Fibroblast of skin of right biceps (primary cell): ENCODE measurements at places on chromosomes 2 and 18.

DNA sequence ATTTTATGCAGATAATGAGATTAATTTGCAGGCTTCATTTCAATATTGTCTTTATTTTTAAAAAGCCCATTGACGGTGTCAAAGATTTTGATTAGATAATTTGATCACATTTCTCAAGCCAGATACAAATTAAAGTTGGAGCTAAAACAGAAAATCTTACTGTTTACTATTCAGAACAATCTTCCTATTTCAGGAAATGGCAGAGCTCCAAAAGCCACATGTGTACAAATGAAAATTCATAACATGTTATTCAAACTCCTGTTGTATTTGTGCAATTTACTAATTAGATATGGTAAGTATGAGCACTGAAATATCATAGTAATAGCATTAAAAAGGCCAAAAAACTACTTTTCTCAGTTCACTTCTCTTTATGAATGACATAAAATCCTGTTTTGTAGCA is 682.9 kb downstream of the KCNJ3 start:
- DNase-seq: no peak

DNA sequence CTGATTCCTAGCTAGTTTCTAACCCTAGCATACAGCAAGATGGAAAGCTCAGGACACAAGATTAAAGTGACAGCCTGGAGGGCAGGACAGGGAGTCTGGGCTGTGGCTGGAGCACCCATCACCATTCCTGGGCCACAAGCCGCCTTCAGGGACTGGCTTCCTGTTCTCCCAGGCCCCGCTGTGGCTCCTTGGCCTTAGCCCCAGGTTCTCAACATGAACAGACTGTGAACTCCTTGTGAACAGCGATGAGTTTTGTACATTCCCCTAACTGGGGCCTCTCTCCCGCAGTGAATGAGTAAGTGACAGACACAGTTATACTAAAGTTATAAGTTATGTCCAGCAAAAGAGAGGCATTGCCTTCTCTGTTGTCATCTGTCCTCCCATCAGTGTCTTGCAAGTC is 35.9 kb upstream of the SLC14A1 start:
- DNase-seq: peak; percentile 59

- no peak for DNase-seq
These were observed 76.0 kb upstream of the STK17B start for GRCh38 chr2:196247114-196247975.

DNA sequence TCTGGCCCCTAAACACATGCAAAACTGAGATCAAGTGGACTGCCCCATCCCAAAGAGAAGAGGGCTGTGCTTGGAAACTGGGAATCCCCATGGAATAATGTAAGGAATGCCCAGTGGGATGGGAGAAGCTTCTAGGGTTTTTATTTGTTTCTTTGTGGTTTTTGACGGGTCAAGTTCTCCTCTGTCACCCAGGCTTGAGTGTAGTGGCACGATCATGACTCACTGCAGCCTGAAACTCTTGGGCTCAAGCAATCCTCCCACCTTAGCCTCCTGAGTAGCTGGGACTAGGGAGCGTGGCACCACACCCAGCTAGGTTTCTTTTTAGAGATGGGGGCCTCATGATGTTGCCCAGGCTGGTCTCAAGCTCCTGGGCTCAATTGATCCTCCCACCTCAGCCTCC is 101.7 kb upstream of the ZSWIM2 start:
- no peak for DNase-seq

DNA sequence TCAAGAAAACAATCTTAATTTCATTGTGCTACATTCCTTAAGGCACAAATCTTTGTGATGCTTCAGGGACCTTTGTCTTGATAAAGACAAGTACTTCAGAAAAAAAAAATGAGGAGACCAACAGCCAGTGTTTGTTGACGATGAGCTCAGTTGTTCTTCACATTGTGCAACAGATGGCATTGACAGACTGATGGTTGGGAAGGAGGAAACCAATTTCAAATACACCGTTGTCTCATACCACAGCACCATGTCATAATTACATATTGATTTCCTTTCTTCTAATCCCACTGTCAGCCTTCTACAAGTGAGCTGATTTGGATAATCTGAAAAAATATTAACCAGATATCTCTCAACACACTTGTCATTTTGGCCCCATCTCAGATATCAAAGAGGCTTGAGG is 53.7 kb upstream of the GRB14 start:
- DNase-seq: no peak

DNA sequence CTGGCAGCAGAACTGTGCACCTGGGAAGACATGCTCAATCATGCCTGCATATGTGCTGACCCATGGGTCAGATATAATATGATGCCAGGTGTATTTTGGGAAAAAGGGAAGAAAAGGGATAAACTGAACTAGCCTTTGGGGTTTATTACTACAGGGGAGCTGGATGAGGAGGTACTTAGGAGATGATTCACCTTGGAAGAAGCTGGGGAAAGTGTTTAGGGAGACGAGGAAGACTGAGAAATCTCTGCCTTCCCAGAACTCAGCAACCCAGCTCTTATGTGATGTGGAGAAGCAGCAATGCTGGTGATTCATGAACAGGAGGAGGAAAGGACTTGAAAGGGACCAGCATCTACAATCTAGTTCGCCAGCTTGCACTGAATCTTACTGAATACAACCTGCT is 110.2 kb downstream of the BARD1 start:
- DNase-seq: no peak

DNA sequence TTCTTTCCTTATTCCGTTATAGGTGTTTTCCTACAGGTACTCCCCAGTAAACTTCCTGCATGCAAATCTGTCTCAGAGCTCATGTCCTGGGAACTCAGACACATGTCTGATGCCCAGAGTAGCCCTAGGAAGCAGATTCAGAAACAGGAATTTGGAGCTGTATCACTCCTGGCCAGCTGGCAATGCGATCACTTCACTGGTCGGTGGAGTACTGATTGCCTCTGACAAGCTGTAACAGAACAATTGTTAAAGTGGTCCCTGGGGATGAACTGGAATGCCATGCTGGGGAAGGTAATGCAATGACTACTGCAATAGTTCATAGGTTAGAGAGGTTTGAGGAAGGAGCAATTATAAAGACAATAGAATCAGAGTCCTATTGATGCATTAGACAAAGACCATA is 131.6 kb upstream of the DOCK10 start:
- peak; percentile 19 for DNase-seq

DNA sequence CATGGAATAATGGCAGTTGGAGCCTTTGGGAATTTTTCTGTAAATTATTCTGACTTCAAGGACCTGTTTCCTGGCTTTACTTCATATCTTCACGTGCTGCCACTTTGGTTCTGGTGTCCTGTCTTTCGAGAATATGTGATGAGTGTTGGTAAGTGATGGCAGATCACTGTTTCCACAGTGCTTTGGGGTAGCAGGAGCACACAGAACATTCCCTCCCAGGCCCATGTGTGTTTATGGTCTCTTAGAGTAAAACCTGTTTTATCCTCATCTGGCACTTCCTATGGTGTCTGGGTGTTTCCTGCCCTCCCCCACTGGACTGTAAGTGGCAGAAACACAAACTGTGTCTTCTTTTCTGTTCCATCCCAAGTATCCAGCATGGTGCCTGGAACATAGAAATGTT is 17.9 kb downstream of the MOGAT1 start:
- no peak for DNase-seq

GRCh38 chr2:54708584-54709335 is 14.7 kb upstream of the EML6 start:
- no peak for DNase-seq

DNA sequence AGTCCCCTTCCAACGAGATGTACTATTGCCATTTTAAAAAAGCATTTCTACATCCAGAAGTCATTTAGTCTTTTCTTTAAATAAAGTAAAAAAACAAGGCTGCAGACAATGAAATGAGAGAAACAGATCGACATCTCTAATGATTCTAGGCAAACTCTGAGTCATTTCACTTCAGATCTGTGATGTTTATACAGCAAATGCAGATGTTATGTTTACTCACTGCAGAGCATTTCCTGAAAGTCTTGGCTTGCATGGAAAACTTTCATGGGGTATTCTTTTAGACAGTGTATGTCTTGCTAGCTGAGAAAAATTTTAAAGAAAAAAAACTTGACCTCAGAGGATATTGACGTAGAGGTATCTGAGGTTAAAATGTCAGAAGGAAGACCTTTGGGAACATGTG is 797.4 kb downstream of the CNTNAP5 start:
- no peak for DNase-seq

DNA sequence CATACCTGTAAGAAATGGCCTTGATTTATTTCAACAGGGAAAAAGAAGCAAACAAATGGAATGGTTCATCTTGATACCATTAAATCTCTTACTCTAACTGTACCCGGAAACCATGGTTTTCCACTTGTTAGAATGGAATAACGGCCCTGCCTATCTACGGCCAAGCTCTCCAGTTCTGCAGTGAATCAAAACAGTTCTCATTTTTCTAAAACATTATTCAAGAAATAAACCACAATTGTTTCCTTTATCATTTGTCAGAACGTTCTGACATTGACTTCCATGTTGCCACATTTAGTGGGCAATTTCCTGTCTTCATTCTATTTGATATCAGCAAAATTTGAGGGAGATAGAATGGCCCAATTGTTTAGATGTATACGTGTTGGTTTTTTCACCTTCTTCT is 118.8 kb upstream of the CDH19 start:
- DNase-seq: no peak

GRCh38 chr2:223945755-223946154 is 620 bp upstream of the WDFY1 start:
- no peak for DNase-seq

DNA sequence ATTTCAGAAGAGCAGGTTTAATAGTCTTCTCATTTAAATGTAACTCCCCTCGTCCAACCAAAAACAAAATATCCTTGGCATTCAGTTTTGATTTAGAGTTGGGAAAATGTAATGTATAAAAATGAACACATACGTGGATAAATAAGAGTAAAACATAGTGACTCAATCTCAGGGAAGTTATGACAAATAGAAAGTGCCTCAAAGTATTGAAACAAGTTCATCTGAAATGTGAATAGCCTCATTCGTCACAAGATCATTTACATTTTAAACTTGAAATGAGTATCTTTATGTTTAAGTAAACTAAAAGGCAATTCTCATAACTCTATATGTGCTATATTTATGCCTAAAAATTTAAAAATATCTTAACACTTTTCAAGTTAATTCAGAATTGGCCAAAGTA is 122.2 kb upstream of the SMAD7 start:
- no peak for DNase-seq

DNA sequence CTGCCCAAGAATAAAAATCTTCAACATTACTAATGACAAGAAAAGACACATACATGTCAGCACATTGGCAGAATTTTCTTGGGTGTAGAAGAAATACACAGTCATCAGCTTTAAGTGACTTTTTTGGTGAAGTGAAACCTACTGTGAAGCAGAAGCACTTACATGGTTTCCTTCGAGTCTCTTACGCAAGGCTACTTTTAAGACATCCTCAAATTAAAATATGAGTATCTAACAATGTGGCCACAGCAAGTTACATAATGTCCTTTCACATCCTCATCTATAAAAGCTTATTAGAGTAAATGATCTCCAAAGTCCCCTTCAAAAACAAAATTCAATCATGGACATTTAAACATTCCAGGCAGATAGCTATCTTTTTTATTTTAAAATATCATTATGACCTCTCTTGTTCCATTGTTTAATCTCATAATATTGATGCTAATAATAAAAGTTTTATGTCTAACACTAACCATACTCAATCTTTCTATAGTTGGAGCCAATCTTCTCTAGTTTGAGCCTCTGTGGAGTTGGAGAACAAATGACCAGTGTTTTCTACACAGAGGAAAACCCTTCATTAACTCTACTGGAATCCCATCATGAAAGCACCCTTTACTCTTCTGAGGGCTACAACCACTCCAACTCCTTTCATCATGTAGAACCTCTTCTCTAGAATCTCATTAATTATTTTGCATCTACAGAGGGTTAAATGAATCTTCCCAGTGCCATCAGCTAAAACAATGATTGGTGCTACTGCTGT is 182.2 kb upstream of the ZFP36L2 start:
- no peak for DNase-seq

GRCh38 chr18:57644540-57644939 is 22.9 kb upstream of the NARS1 start:
- DNase-seq: no peak

DNA sequence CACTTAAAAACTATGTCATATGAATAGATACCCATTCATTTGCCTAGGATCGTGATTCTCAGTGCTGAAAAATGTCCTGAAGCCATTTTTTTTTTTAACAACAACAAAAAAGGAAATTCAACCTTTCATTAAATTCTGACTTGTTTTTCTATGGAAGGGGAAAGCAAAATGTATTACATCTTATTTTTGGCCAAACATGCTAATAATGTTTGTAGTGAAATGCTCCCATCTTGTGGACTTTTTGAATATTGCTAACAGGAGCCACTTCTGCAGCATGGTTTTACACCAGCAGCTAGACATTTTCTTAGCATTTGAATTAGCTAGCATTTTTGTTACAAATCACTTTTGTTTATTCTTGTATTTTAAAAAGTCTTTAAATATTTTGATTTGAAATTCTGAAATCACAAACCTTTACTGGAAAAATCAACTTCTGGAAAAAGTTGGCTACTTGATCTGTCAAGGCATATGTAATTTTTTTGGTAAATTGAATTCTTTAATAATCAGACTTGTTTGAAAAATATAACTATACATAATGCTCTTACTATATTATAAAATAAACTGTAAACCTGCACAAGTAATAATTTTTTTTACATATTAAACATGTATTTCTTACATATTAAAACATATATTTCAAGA is 75.8 kb downstream of the KIDINS220 start:
- DNase-seq: peak; percentile 48

DNA sequence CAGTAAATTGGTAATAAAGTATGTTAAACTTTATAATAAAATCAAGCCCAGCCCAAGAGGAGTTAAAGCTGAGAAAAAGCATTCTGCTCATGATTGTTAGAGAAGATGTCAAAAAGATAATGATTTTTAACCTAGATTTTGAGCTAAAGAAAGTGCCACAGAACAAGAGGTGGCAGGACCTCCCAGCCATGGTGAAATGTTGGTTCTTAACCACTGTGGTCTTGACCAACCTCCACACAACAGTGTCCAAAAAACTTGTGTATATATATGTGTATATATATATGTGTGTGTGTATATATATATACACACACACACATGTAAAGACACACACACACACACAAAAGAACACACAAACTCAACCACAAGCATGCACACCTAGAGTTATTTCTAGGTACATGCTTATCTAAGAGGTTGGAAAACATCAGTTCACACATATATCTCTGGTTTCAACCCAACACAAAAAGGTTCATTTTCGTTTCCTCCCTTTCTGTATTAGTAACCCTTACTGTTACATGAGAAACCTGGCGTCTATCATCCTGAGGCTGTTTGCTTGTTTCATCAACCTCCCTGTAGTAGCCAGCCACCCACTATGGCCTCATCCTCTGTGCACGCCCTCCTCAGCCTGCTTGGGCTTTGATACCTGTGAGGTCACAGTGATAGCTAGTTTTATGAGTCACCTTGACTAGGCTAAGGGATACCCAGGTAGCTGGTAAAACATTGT is 631.8 kb upstream of the ID2 start:
- DNase-seq: no peak

GRCh38 chr18:2974731-2975130 is 38.2 kb downstream of the LPIN2 start:
- DNase-seq: no peak

DNA sequence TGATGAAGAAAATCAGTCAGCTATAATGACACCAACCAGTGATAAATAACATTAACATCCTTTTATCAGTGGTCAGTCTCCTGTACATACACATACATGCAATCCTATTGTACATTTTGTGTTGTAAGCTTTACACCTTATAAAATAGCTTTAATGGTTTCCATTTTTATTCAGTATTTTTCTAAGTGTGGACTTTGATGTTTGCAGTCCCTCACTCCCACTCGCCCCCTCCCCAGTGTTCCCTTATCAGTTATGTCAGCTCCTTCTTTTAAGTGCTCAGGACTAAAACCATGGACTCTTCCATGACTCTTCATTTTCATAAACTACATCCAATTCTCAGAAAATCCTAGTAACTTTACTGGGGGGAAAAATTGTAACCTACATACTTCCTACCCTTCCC is 713.0 kb downstream of the LRRTM4 start:
- no peak for DNase-seq
